ENCODE measurements at places on chromosomes 5 and 9. TPM values are rescaled to one million over a fixed set of nuclear protein-coding genes. Genes with fewer than 3 reads are reported as not detected.
A peak's percentile ranks its signal among the peaks of the same experiment; 100 is the strongest.

- no peak for DNase-seq
Observed at GRCh38 chr9:18861609-18862544, 171.1 kb downstream of the SAXO1 start.

DNA sequence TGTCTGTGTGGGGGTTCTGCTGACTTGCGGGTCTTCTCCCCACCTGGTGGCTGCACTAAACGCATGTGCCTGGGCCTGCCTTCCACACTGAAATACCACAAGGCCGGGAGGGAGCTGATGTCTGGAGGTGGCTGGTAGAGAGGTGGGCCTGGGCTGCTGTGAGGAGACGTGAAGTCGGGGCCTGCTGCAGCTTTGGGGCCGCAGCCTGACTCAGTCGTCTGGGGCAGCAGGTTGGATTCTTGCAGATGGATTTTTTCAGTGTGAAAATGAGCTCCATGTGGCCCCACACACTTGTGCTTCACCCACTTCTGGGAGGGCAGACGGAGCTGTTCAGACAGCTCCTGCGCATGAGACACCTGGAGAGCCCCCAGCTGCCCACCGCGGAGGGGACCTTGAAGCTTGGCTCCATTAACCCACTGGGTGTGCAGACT is 29.3 kb downstream of the COL5A1 start:
- no peak for DNase-seq

DNA sequence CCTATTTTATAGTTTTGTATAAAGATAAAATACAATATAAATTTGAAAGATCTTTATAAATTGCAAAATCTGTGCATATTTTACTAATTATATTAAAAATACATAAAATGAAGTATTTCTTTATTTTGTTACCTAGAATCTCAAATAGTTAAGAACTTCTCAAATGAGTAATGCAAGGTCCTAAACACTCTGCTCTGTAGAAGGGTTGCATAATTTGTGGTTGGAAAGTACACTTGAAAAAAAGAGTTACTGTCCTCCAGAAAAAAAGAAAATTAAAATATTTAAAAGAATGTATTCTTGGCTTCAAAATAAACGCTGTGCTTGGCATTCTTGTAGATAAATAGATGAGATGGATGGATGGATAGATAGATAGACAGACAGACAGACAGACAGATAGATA is 428.8 kb upstream of the CDH6 start:
- DNase-seq = no peak

DNA sequence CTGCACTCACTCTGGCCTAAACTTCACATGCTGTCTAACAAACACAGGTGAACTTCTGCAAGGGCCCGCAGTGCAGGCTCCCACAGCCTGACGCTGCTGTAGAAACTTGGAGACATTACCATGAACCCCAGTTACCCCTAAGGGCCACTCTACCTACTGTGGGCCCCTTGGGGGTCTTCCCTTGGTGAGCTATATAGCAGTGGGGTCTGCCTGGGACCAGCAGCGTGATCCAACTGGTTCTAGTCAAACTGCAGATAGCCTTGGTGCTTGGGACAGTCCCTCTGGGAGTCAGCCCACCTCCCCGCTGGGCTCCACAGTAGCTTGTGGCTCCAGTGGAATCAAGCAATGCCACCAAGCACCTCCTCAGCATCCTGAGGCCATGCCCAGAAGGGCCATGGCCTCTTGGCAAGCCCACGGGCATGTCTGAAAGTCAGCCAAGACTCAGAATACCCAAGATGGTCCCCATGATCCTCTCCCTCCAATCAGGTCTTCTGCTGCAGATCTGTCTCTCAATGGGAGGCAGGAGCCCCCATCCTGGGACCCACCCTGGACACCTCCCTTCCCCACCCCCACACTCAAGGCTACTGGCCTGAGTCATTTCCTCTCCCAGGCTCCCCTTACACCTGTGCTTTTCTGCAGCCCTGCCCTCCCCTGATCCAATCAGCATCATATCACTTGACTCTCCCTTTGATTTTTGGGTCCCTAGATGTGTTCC is 230.0 kb upstream of the IRX1 start:
- DNase-seq = no peak

DNA sequence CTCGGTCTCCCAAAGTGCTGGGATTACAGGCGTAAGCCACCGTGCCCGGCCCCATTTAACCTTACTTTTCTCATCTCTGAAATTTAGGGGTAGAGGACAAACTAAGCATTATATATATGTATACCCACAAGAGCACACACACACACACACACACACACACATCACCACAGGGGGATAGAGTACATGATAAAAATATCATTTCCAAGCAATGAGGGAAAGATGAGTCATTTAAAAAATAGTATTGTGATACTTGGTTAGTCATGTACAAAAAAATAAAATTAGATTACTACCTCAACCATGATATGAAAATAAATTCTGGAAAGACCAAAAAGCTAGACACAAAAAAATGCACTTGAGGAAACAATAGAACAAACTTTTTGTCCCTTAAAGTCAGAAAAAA is 67.2 kb downstream of the CDH18 start:
- no peak for DNase-seq

GRCh38 chr9:22446950-22447617 is 460 bp downstream of the DMRTA1 start:
- peak; percentile 68 for DNase-seq

- no peak for DNase-seq
Observed at GRCh38 chr9:128321879-128322403, 306 bp downstream of the TRUB2 start.

GRCh38 chr5:74311961-74312360 is 328.6 kb downstream of the ENC1 start:
- no peak for DNase-seq

GRCh38 chr5:143094087-143094521 is 309.4 kb downstream of the NR3C1 start:
- DNase-seq = no peak

GRCh38 chr5:86964889-86965288 is 302.8 kb upstream of the RASA1 start:
- DNase-seq = no peak

DNA sequence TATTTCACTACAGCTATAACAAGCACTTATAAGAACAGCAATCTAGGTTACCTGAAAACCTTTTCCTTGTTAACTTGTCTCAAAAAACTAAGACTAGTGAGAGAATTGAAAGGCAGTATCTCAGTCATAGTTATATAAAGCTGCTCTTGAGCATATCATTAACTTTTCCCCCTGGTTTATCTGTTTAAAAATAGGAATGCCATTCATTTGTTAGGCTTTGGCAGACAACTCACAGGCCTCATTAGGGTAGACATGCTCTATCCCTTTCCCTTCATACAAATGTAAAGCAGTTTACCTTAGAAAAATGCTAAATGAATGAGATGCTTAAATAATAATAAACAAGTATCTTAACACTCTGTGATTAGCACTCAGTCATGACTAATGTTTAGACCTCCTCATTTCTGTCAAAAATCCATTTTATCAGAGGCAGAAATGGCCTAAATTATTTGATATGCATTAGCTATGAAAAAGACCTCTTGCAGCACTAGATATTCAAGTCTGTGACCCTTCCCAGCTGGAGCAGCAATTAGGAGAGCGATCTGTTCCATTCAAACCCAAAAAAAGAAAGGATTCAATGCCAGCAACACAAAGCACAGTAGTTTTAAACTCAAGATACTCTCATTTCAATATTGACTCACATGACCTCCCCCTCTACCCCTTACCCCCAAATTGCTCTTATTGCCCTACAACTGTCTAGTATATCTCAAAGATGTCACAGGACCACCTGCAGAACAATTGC is 1578.8 kb upstream of the WWC1 start:
- no peak for DNase-seq

DNA sequence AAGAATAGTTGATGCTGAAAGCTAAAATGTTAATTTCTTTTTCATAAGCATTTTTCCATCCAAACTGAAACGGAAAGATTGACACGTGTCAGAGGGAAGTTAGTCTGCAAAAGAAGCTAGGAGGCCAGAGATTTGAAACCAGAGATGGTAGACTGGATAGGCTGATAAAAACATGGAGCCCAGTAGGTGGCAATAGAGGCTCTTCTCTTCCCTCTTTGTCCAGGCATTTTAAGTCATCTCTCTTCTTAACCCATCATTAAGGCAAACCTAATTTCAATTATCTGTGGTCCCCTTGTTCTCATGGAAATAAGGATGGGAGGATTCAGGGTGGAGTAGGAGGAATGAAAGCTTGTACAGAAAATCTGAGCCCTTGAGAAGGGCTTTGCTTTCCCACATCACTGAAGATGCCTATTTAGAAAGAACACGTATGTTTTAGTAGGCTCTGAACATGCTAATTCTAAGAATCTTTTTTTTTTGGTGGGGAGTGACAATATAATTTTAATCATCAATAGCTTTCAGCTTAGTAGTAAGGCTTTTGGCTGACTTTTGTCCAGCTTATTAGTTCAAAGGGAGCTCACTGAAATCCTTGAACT is 66.6 kb downstream of the ZNF474 start:
- no peak for DNase-seq

GRCh38 chr5:116521173-116521872 is 53.3 kb downstream of the SEMA6A start:
- DNase-seq = no peak

DNA sequence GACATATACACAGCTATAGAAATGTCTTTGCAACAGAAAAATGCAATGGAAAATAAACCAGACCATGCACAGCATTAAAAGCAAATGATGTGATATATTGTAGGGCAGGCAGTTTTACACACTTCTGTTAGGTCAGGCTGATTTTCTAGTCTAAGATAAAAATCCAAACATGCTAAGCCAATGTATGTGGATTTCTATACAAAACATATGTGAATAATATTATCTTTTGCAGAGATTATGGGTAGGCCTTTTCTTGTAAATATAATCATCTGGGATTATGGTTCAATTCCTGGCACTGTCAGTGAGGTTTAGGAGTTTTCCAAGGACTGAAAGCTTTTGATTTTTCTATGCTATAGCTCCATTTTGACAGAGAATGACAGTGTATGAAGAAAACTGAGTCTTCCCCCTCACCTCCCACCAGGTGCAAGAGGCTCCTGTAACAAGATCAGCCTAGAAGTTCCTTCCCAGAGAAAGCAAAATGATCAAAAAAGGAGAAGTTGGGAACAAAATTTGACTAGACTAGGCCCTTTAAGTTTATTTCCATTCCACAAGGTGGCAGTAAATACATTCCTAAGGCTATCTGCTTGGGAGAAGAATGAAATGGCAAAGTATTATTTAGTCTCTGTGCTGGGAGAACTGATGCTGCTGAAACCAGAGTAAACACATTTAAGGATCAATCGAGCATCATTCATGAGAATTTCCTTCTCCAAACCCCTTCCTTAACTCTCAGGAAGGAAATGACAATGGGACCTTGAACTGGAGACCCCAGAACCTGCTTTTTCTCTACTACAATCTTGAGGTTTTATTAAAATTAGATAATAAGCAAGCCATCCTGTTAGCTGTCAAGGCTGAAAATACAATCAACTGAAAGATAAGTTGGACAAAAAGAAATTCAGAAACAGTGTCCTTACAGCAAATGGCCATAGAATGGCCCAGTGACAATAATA is 133.0 kb upstream of the TUT7 start:
- no peak for DNase-seq

DNA sequence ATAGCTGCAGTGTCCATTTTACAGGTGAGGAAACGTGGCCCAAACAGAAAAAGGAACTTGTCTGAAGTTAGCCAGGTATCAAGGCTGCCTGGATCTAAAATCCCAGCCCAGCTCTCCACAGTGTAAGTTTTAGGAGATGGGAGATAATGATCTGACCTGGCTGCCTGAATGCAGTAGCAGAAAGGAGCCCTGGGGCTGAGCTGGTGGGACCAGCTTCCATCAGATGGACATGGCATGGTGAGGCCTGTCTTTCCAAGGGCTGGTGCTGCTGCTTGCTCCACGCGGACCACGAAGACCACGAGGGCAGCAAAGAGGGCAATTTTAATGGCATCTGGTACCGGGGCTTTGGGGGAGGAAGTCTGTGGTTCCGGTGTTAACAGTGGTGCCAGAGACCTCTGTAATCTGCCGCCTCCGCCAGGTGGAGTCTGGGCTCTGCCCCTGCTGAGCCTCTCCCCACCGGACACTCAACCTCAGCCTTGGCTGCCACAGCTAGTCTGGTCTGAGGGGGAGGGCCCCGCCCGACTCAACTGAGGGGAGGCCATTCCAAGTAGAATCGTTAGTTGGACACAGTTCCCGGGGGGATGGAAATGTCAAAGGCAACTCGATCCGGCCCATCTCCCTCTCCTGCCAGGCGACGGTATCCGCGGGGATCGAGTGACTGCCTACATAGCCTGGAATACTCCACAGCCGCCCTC is 650 bp downstream of the MYORG start:
- DNase-seq = peak; percentile 81

GRCh38 chr5:142748568-142749249 is 21.5 kb upstream of the ARHGAP26 start:
- DNase-seq = peak; percentile 83

- DNase-seq = no peak
Observed at GRCh38 chr9:75063556-75064305, 24.2 kb downstream of the NMRK1 start.

DNA sequence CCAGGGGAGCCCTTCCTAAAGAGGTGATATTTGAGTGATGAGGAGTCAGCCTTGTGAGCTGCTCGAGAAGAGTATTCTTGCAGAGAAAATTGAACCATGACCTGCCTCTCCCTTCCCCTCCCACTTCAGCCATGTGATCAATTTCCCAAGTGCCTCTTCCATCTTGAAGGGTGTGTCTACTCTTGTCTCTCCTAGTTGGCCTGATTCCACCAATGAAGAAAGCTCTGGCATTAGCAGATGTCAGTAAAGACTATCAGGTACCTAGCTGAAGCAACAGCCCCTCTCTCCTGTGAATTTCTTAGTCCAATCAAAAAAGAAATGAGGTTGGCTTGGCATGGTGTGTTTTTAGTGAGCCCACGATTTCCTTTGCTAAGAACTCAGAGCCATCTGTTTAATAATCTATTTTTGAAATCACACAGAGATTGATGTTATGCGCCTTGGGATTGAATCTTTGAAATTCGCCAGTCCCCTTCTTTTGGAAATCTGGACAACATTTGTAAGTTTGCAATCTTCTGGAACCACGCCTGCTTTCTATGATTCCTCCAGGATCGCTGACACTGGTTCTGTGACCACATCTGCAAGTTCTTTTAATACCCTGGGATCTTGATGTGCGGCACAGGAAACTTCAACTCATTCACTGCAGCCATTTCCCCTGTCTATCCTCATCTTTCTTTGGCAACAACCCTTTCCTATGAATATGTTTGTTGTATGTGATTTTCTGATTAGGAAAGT is 404.6 kb downstream of the DMRT2 start:
- DNase-seq = no peak

GRCh38 chr9:87115785-87116184 is 168.5 kb upstream of the GAS1 start:
- DNase-seq = no peak

- DNase-seq = no peak
Observed at GRCh38 chr9:93910598-93910997, 44.6 kb downstream of the BARX1 start.

- DNase-seq = peak; percentile 46
Observed at GRCh38 chr5:81825237-81825636, 74.3 kb upstream of the SSBP2 start.

ANKRD34B gene
- total RNA-seq = not detected

PIP5KL1 gene
- total RNA-seq = 0.90 TPM

SMIM33 gene
- total RNA-seq = 0.37 TPM

OTP gene
- not detected for total RNA-seq

CDH9 gene
- not detected for total RNA-seq

DPYSL3 gene
- 0.14 TPM for total RNA-seq

SV2C gene
- total RNA-seq = not detected

GABRA6 gene
- total RNA-seq = not detected

GFPT2 gene
- total RNA-seq = not detected

PITX1 gene
- total RNA-seq = 0.78 TPM

ZCCHC10 gene
- 36.0 TPM for total RNA-seq

PCDHB3 gene
- total RNA-seq = not detected

LCN9 gene
- total RNA-seq = not detected
